ENCODE measurements at places on chromosomes 4 and X.

DNA sequence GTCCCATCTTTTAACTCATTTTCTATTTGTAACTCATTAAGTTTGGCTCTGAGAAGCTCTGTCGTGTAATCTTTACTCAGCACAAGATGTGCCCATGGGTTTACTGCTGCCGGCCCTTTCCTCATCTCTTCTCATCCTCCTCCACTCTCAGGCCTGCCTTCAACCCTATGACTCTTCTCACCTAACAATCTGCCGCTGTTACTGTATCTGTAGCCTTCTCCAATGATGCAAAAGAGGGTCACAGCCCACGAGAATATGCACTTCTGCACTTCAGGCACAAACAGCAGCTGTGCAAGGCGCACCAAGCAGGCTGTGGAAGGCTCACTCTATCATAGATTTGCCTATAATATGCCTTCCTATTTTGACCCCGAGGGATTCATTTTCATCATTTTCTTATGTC, 546.5 kb upstream of the GALNTL6 start:
- DNase-seq = no peak

DNA sequence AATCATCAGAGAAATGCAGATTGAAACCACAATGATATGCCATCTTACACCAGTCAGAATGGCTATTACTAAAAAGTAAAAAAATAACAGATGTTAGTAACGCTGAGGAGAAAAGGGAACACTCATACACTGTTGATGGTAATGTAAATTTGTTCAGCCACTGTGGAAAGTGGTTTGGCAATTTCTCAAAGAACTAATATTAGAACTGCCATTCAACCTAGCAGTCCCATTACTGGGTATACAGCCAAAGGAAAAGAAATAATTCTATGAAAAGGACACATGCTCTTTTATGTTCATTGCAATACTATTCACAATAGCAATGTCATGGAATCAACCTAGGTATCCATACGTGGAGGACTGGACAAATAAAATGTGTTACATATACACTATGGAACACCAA, 566.3 kb downstream of the STPG2 start:
- DNase-seq = no peak

- peak; percentile 22 for DNase-seq
These were observed 3.6 kb downstream of the ANXA10 start for GRCh38 chr4:168095776-168096406.

DNA sequence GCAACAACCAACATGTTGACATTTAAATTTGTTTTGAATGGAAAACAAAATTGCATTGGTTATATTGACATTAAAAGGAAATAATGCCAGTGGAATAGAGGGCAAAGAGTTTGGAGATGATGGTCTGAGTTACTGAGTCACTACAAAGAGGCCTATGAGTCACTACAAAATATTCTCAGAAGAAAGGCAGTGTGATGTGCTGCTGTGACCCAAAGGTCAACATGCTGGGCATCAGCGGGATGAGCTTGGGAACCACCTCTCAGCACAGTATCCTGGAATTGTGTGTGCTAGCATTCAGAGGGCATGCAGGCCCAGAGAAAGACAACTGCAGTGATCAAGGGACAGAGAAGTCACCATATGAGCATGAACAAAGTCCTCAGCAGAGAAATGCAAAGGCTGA, 2.8 kb downstream of the CMC4 start:
- DNase-seq = peak; percentile 20

DNA sequence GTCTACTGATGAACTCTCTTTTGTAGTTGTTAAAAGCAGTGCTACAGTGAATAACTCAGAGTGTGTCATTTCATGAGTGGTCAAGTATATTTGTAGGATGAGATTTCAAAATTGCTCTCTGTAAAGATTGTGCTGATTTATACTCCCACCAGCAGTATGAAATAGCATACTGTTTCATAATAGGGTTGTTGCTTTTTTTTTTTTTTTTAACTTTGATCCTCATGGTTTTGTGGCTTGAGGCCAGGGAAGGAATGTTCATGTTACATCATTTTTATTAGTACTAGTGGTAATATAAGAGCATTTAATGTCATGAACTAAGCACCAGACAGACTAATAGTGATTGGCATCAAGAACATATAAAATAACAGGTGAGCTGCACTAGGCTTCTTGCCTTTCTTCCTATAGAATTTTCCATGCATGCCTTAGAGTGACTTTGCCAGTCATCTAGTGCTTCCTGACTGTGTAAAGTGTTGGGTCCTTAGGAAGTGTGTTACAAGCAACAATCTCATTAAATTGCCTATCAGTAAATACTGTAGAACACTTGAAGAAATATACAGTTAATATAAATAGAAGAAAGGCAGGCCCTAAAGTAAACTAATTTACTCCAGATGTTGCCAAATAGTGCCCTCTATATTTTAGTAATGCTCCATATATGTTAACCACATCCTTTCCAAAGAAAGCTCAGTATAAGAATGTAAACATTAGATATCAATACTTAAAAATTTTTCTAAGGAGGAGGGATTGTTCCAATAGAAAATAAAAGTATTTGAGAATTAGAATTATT, 38.6 kb upstream of the MSMO1 start:
- peak; percentile 74 for DNase-seq

GRCh38 chr4:185741795-185742194, 70.2 kb downstream of the SORBS2 start:
- DNase-seq = no peak

- DNase-seq = no peak
These were observed 75.2 kb downstream of the GABRB1 start for GRCh38 chr4:47106561-47106960.
